ENCODE measurements at places on chromosomes 4 and X.

GRCh38 chrX:23525531-23525930, 141.8 kb upstream of the PRDX4 start:
- no peak for DNase-seq

DNA sequence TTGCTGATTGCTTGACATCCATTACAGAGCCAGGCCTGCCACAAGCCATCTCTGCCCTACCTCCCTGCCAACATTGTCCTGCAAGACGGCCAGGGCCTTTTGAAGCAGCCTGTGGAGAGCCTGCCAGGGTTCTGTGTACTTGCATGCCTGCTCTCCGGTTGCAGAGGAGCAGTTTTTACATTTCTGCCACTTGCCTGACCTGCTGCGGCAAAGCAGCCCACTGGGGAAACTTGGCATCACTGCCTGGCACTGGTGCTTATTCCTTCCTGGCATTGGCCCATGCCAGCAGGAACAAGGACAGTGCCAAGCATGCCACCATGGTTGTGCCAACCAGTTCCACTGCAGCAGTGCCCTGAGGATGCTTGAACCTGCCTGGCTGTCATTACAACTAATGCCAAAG, 167.1 kb downstream of the NHS start:
- no peak for DNase-seq

GRCh38 chr4:14267373-14268060, 640.0 kb upstream of the BOD1L1 start:
- no peak for DNase-seq

GRCh38 chr4:187258651-187259401, 535.2 kb upstream of the FAT1 start:
- DNase-seq, result no peak

DNA sequence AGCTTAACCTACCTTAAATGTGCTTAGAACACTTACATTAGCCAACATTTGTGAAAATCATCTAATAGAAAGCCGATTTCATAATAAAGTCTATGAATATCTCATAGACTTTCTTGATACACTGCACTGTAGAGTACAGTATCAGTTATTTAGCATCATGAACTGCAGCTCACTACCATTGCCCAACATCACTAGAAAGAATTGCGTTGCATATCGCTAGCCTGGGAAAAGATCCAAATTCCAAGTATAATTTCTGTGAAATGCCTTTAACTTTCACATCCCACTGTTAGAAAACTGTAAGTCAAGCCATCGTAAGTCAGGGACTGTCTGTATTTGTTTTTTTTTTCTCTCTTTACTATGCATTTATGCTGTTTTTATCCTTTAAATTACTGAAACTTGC, 918.6 kb upstream of the PABPC4L start:
- DNase-seq, result no peak

DNA sequence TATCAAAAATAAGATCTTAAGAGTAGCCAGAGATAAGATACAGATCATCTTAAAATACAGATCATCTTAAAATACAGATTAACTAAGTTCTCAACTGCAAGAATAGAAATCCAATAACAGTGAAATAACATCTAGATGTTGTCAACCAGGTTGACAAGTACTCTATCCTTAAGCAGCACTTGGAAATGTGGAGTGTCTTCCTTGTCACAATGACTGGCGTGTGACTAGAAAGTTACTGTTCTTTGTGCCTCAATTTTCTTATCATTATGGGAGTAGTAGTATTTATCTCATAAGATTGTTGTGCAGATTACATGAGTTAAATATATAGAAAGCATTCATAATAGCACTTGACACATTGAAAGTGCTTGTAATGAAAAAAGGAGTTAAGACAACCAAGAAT, 25.8 kb upstream of the HPGDS start:
- no peak for DNase-seq

DNA sequence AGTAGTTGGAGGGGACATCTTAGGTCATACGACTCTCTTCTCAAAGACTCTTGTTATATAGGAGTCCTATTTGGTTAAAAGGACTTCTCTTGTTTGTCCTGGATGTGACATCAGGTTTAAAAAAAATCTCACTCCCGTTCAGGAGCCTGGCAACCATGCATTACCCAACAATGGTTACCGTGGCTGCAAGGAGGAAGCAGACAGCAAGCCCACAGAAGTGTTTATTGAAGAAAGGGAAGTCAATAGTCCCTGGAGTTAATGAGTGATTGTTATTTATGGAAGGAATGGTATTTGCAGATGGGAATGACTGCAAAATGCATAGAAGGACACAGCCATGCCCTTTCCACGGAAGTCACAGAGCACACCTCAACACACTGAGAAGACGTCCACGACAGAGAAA, 75.9 kb upstream of the ENPP6 start:
- no peak for DNase-seq

DNA sequence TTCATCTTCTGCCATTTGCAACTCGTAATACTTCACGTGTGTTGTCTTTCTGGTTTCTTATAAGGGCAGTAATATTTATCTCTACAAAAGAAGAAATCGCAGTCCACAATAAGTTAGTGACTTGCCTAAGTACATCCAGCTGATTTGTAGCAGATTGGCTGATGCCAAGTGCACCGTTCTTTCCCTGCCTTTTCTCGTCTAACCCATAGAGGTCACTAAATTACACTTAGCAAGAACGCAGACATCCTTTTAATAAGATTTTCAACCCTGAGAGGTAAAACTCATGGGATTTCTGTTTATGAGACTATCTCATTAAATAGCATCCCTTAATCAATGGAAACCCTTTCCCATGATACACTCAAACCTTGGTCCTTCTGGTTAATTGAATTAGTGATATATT, 408.6 kb upstream of the ACTRT1 start:
- DNase-seq, result no peak

DNA sequence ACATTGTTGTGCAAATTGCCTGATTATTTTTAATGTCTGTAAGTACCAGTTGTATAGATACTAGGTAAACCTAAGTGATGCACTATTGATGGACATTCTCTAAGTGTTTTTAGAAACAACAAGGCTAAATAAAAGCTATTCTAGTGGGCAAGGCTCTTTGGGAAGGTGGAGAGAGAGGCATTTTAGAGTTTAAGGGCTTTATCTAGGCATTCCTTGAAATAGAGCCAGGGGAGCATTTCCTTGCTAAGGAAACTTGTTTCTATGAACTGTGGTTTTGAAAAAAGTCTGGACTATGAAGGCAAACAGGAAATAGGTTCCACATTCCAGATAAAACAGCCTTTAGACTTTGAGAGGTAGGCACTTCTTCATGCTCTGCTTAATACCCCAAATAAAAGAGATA, 23.8 kb downstream of the BMX start:
- no peak for DNase-seq

DNA sequence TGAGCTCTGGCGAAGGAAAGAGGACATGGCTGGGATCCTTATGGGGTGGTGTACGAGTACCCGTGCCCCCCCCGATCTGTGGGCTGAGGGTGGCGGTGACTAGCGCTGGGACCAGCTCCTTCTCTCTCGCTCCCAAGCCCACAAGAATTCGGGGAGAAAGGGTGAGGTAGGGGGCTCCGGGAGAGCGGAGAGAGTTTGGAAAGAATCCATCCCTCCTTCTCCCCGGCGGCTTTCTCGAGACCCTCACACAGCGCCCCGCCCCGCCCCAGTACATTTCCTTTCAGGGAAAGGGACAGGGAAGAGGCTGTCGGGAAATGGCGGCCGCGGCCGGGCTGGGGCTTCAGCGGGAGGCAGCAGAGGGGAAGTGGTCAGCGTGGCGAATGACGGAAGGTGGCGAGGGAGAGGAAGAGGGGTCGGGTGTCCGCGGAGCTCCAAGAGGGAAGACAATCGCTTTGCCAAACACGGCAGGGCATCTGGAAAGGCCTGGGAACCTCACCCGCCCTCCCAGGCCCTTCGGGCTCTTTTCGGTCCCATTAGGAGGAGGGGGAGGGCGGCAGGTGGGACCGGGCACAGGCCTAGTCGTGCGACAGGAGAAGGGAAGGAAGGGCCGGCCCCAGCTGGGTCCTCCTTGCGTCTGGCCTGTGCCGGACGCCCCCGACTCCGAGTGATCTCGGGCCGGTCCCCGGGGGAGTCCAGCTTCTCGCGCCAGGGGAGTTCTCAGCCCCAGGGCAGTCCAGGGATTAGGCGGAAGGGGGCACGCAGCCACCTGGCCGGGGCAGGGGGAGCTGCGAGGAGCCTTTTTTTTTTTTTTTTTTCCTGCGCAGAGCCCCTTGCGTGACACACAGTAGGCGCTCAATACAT, 10.2 kb downstream of the HNRNPH2 start:
- peak; percentile 35 for DNase-seq

DNA sequence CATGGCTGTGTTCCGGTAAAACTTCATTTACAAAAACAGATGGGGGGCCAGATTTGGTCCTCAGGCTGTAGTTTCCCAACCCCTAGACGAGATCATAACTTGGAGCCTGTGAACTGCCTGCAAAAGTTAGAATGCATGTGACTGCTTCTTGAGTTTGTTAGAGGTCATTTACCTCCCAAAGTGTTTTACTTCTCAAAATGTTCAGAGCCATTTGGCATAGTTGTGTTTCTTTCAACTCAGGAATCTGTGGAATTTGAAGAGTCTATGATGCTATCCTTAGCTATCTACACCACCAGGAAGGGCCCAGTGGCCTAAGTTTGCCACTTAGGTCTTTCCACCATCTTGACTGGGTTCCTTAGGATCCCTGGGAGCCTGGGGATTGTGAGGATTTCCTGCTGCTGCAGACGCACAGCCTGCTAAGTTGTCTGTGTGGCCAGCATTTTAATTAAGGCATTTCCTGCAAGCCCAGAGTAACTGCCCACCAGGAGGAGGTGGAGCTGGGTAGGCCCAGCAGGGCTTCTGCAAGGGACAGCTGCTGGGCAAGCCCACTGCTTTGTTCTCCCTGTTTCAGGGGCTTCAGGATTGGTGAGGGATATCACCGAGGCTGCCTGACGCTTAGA, 53.1 kb downstream of the CCNI start:
- no peak for DNase-seq

GRCh38 chrX:95903975-95904374, 780.7 kb upstream of the DIAPH2 start:
- no peak for DNase-seq

- DNase-seq, result no peak
Observed at GRCh38 chrX:68915778-68916177, 87.0 kb downstream of the EFNB1 start.

DNA sequence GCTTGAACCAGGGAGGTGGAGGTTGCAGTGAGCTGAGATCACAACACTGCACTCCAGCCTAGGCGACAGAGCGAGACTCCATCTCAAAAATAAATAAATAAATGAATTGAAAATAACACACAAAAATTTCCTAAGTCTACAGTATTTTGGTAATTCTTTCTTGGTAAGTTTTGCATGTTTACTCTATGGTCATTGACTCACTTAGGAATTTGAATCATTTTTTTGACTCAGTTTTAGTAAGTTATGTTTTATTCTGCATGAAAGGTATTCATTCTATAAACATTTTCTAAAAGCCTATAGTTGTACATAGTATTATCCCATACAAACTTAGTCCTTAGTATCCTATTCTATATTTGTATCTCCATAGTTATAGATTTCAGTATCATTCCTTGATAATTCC, 772.9 kb upstream of the SLIT2 start:
- DNase-seq, result no peak

Data from stimulated activated CD4-positive, alpha-beta T cell treated with anti-CD3 and anti-CD28 coated beads, TNF-alpha, amount 100 ng/mL, for 24 hours (primary cell).